ENCODE measurements at places on chromosomes 16 and 17.

- DNase-seq = no peak
These were observed 26.3 kb downstream of the MARF1 start for GRCh38 chr16:15616475-15617165.

DNA sequence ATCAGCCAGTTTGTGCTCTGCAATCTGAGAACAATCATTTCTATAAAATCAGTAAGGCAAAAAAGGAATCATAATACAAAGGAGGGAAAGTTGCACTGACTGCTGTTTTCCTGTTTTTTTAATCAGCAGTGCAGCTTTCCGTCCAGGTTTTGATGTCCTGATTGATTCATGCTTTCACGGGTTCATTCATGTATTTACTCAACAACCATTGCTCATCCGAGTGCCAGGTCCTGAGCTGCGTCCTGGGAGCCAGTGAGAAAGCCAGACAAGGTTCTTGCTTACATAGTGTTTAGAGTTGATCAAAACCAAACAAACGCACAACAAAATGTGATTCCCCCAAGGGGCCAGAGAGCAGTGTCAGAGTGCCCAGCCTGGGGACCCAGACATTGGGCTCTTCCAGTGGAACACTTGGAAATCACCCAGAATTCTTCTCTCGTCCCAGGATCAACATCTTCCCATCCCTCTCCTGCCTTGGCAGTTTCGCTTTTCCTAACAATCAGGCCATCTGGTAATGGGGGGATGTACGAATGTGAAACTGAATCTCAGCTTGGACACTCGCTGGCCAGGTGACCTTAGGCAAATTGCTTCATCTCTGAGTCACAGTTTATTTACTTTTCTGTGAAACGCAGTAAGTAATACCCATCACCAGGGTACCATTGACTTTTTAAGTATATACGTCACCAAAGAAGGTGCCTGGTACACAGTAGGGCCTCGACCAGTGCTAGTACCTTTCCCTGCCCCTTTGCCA, 13.3 kb upstream of the C1QL1 start:
- no peak for DNase-seq

GRCh38 chr17:9346296-9346926, 229.2 kb downstream of the STX8 start:
- no peak for DNase-seq

DNA sequence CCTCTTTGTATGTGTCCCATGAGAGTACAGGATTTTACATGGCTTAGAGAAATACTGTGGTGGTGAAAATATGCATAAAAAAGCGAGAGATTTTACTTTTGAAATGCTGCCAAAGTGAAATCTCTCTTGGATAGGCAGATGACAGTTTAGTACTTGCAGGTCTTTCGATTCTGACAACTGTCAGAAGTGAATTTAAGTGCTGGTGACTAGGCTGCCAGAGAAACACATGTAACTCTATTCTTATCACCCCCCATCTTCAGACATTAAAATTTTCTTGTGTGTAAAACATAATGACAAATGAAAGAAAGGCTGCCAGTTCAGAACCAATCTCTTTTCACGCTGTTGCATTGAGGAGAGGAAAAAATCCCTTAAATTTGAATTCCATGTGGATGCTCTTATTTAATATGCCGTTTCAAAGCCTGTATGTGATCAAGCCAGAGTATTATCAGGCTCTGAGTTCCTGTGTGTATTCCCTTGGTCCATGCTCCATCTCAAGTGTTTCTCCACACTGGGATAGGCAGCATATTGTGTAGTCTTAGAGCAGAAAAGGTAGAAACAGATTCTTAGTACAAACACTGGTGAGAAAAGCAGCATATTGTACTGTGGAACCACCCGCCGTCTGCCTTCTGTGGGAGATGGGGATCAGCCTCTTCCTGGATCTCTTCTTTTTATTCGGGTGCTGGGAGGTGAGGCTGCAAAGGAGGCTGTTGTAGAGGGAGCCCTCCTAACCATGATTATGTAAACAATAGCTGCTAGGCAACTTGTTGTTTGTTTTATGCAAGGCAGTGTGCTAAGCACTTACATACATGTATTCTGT, 291.3 kb downstream of the WWOX start:
- DNase-seq = no peak

- no peak for DNase-seq
These were observed 53.7 kb downstream of the RPH3AL start for GRCh38 chr17:298791-299450.

- no peak for DNase-seq
These were observed 6.9 kb downstream of the CREBBP start for GRCh38 chr16:3873482-3874173.

GRCh38 chr16:9874219-9874618, 308.0 kb downstream of the GRIN2A start:
- no peak for DNase-seq

GRCh38 chr16:66006485-66006884, 360.0 kb upstream of the CDH5 start:
- no peak for DNase-seq

DNA sequence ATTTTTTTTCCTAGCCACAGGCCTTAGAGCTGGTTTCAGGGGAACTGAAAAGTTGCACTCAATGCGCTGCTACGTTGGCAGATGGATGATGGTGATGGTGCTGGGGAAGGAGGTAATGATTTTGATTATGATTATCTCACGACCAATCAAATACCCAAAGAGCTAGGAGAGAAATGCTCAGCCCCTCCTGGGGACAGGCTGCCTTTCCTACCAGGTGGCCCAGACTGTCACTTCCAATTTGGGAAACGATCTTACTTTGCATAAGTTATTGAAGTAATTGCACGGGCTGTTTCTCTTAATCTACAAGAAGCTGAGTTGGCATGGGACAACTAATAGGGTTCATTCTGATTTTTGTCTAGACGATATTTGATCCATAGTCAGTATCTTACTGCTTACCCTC, 379.7 kb upstream of the EEF2KMT start:
- no peak for DNase-seq

DNA sequence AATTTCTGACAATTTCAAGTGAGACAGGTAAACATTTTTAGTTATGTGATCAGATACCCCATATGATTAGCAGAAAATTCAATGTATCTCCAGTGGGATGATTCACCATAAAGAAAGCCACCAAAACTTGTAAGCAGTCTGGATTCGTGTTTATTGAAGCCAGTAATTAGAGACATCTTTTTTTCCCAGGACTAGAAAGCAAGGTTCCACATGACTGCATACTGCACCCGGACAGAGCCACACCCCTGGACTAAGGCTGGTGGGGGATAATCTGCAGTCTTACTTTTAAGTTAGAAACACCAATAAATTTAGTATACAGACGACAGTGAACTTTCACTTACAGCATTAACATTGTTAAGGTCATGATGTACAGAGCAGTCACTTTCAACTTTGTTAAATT, 24.2 kb upstream of the CMTM4 start:
- DNase-seq = no peak

- DNase-seq = no peak
These were observed 144.5 kb downstream of the TMEM132E start for GRCh38 chr17:34723875-34724274.

- DNase-seq = no peak
These were observed 12.0 kb downstream of the SP2 start for GRCh38 chr17:47907932-47908562.

- no peak for DNase-seq
These were observed 1.6 kb downstream of the SPATA32 start for GRCh38 chr17:45260204-45260783.
